ENCODE measurements at places on chromosomes 2 and 18. TPM values are rescaled to one million over a fixed set of nuclear protein-coding genes. Genes with fewer than 3 reads are reported as not detected.

GRCh38 chr2:187547353-187547979 is 6.8 kb downstream of the TFPI start:
- peak; percentile 81 for DNase-seq

GRCh38 chr2:35933031-35933430 is 422.5 kb upstream of the CRIM1 start:
- DNase-seq: no peak

GRCh38 chr18:33557706-33558105 is 20.3 kb upstream of the ASXL3 start:
- no peak for DNase-seq

The GPC1 gene
- polyA plus RNA-seq: 46.8 TPM

The MALL gene
- polyA plus RNA-seq: 0.63 TPM

The LANCL1 gene
- 66.6 TPM for polyA plus RNA-seq

The SP100 gene
- polyA plus RNA-seq: 60.1 TPM

The PIEZO2 gene
- 2.7 TPM for polyA plus RNA-seq

The TMEM247 gene
- polyA plus RNA-seq: not detected

Data from AG04450 (cell line).